ENCODE measurements at places on chromosomes 1 and 21.

DNA sequence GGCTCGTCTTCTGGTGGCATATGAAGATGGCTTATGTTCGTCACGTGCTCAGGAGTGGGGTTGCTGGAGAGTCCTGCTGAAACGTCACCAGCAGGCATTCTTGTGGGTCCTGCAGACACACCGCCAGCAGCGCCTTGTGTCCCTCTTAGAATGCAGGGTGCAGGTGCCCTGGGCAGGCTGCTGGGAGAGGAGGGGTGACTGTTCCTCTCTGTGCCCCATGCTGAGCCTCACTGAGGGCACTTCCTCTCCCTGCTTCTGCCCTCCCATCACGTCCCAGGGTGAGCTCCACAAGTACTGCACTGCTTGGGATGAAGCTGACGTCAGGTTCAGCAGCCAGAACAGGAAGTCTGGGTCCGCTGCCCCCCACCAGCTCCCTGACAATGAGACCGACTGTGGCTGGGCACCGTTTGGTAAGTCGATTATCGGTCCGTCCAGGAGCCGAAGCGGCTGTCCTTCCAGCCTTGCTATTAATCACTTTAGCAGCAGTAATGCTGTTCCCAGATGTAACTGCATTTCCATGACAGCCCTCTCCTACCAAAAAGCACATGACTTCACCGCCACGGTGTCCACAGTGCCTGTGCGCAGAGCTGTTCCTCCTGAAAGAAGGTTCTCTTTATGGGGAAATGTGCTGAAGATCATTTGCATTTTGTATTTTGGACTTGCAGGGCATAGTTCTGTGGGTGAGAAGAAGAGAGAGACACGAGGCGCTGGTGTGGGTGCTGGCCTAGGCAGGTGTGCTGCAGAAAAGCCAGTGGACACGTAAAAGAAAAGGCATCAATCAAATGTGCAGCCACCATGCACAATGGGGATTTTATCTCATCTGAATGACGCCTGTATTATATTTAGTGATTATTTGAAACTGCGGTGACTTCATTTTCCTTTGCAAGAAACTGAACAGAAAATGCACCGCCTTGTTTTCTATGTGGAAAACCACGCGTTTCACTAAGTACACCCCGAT, 21.0 kb downstream of the SLC37A1 start:
- no peak for DNase-seq

DNA sequence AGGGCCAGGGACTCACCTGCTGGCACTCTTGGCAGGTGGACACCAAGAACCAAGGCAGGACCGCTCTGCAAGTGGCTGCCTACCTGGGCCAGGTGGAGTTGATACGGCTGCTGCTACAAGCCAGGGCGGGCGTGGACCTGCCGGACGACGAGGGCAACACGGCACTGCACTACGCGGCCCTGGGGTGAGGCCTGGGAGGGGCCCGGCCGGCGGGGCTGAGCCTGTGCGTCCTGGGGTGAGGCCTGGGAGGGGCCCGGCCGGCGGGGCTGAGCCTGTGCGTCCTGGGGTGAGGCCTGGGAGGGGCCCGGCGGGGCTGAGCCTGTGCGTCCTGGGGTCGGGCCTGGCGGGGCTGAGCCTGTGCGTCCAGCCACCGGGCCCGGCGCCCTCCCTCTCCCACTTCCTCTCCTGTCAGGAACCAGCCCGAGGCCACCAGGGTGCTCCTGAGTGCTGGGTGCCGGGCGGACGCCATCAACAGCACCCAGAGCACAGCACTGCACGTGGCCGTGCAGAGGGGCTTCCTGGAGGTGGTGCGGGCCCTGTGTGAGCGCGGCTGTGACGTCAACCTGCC, 4.6 kb upstream of the MMP23B start:
- no peak for DNase-seq

- DNase-seq: no peak
These were observed 38.3 kb downstream of the ELK4 start for GRCh38 chr1:205593532-205593931.

- no peak for DNase-seq
These were observed 69.0 kb downstream of the SAMSN1 start for GRCh38 chr21:14477133-14477532.

- DNase-seq: no peak
These were observed 529.8 kb upstream of the PRMT6 start for GRCh38 chr1:106526650-106527049.

- no peak for DNase-seq
These were observed 48.5 kb upstream of the ACOT11 start for GRCh38 chr1:54499360-54500106.

GRCh38 chr1:36522021-36522420, 39.3 kb upstream of the CSF3R start:
- no peak for DNase-seq

DNA sequence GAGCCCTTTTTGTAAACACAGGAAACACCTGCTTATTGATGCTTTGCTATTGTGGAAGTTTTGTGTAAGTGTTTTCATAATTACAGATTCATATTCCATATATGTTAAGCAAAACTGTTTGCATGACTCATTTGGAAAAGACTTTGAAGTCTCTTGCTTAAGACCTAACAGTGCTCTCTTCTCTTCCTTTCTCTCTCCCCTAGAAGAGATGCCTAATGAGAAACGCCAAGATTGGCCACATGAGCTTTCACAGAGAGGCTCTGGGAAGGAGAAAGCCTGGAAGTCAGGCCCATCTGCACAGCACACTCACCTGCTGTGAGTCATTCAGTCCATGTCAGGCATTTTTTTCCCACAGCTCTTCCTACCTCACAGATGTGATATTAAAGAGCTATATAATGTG, 101.6 kb upstream of the PALMD start:
- no peak for DNase-seq

DNA sequence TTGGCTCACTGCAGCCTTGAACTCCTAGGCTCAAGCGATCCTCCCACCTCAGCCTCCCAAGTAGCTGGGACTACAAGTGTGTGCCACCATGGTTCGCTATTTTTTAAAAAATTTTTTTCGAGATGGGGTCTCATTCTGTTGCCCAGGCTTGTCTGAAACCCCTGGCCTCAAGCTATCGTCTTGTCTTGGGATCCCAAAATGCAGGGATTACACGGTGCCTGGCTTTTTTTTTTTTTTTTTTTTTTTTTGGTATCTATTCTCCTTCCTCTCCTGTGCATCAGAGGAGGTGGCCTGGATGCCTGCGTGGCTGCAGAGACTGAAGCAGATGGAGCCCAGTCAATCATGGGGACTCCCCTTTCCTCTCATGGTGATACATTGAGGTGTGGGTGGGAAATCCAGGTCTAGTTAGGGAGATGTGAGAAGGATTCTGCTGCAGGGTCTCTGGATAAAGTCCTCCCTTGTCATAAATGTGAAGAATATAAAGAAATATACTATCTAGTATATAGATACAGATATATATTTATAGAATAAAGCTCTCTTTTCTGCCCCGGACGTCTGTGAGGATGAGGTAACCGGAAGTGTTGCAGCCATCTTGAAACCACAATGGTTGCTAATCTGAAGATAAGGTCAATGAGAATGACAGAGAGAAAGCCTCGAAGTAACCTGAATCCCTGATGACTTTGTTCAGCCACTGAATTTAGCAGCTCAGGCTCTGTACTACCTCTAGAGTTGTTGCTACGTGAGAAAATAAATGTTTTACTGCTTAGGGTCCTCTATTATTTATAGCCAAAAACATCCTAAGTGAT, 19.5 kb upstream of the RGSL1 start:
- DNase-seq: peak; percentile 5

GRCh38 chr1:106675558-106675957, 380.9 kb upstream of the PRMT6 start:
- no peak for DNase-seq

DNA sequence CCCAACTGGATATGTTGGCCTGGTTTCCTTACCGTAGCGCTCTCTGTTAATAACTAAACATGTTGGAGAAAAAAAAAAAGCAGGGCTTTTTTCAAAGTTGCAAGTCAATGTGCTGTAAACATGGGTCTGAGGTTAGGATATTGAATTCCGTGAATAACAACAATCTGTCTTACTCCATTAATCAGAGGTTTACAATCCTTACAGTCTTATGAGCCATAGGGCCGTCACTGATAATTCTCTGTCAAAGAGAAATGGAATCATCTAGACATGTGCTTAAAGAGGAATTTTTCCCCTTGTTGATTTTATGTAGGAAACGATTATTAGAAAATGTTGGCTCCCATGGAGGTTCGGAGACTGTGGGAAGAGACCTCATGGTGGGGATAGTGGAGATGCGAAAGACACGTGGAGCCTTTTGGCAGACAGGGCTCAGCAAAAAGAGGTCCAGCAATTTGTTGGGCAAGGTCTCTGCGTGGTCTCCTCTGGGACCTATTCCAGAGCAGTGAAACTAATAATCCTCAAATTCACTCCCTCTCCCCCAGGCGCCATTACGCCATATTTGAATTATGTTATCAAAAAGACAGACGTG, 83.5 kb upstream of the CLDN14 start:
- DNase-seq: no peak

DNA sequence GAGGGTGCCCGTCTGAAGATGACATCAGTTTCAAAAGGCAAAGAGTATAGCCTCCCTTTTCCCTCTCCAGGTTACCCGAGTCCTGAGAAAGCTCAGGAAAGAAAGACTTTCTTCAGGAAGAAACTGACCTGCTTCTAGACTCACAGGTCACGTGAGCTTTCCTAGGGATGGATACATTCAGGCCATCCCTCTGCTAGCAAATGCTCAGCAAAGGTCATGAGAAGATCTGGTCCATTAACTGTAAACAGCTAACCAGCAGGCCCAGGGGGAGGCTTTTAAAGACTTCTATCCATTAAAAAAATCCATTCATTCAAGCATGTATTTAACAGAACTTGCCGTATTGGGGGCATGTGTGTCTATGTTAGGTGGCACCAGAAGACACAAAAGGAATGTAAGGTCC, 605.5 kb downstream of the KIF26B start:
- no peak for DNase-seq

DNA sequence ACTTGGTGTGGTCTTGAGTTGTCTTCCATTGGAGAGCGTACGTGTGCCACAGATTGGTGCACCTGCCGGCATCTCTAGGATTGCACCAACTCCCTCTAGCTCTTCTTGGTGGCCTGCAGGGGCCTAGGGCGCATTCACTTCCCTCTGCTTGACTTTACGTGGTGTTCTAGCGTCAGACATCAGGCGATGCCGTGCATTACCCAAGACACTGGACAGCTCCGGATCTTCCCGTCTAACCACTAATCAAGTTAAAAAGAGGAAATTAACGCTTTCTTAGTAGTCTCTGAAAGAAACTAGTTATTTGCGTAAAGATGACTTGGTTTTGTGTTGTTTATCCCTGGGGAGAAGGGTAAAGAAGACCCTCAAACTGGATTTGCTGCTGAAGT, 510 bp upstream of the IL10RB start:
- DNase-seq: no peak

- no peak for DNase-seq
These were observed 38.2 kb downstream of the H3-3A start for GRCh38 chr1:226100436-226101391.

Measured in stimulated activated CD8-positive, alpha-beta memory T cell treated with anti-CD3 and anti-CD28 coated beads, Interleukin-4, amount 100 ng/mL, for 4 hours (primary cell).